ENCODE measurements at places on chromosomes 13 and 19.
A peak's percentile ranks its signal among the peaks of the same experiment; 100 is the strongest.

DNA sequence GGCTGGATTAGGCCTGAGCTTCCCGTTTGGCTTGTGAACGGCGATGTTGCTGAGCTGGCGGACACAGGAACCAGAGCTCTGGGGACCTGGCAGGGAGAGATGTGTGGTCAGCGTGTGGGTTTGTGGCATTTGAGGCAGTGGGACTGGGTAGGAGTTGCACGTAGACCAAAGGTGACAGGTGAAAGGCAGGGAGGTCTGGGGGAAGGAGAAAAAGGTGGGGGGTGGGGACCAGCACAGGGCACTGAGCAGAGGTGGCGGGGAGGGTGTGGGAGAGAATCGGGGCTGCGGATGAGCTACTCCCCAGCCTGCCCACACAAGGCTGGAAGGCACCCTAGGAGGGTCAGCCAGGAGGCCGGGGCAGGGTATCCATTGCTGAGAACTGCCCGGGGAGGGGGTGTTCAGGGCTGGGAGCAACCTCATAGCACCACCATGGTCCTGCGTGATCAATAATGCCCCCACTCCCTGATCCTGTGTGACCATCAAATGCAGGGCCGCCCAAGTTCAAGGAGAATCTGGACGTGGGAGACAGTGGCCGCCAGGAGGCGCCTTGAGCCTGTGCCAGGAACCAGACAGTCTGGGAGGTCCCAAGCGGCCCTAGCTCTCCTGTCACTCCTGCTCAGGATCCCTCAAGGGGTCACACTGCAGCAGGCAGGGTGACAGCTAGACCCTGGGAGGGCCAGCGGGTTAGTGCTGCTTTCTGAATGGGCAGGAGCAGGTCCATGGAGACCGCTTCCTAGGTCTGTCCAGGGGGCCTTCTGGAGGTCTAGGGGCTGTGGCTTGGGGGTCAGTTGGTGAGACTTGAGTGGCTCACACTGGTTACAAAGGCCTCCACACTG lies 12.8 kb upstream of the SELENOW start:
- DNase-seq: peak; percentile 43

- DNase-seq: no peak
Observed at GRCh38 chr19:43634506-43634871, 5.2 kb downstream of the CADM4 start.

DNA sequence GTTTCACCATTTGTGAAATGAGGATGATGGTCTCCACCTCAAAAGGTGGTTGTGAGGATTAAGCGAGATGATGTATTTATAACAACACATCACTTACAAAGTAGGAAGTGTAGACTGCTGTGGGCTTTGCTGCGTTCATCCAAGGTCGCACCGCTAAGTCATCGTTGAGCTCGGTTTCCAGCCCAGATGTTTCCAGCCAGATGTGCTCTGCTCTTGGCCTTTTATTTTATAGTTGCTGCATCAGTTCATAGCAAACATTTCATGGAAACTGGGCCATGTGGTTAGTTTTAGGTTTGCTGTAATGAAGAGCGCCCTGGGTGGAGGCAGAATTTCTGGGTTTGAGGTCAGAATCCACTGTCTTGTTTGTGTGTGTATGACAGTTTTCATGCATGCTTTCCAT lies 76.5 kb upstream of the RNF113B start:
- no peak for DNase-seq

DNA sequence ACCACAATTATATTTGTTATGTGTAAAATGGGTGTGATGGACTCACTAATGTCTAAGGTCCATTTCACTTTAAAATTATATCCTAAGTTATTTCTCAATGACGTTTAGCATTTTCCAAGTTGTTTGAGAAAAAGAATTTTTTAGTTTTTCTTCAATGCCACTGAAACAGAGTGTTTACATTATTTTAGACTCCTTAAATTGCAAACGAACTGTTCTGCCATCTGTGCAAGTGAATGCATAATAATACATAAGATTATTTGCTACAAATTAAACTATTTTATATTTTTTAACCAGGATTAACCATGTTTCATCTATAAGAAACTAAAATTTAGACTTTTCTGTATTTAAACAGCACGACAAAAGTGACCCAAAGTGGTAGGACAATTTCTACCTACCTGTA lies 425.4 kb downstream of the NDFIP2 start:
- no peak for DNase-seq

GRCh38 chr13:80337288-80338081 lies 3.4 kb downstream of the SPRY2 start:
- DNase-seq: no peak

GRCh38 chr13:67946131-67946530 lies 716.0 kb upstream of the PCDH9 start:
- no peak for DNase-seq

- no peak for DNase-seq
Observed at GRCh38 chr13:28494504-28494777, 487 bp downstream of the FLT1 start.

- no peak for DNase-seq
Observed at GRCh38 chr13:50798923-50799322, 44.6 kb downstream of the DLEU7 start.

GRCh38 chr19:1765904-1766799 lies 12.8 kb downstream of the ONECUT3 start:
- no peak for DNase-seq

GRCh38 chr13:98648686-98649085 lies 71.8 kb upstream of the STK24 start:
- DNase-seq: no peak

GRCh38 chr19:1134431-1134830 lies 30.6 kb downstream of the GPX4 start:
- no peak for DNase-seq

GRCh38 chr13:97539651-97540610 lies 106.0 kb downstream of the RAP2A start:
- DNase-seq: no peak

DNA sequence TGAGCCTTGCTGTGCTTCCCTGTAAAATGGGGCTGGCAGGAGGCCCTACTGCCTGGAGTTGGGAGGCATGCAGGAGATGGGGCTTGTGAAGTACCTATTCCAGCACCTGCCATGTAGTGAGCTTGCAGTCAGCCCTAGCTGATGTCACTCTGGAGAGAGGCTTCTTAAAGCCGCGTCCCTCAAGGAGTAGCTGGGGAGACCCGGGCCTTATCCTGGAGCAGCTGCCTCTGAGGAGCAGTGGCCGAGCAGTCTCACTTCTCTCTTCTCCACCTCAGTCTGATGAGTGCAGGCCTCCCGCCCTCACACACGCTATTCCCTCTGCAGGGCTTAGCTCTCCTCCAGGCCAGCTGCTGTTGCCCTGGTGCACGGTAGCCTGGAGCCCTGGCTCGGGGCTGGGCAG lies 18.0 kb downstream of the CLASRP start:
- DNase-seq: no peak

DNA sequence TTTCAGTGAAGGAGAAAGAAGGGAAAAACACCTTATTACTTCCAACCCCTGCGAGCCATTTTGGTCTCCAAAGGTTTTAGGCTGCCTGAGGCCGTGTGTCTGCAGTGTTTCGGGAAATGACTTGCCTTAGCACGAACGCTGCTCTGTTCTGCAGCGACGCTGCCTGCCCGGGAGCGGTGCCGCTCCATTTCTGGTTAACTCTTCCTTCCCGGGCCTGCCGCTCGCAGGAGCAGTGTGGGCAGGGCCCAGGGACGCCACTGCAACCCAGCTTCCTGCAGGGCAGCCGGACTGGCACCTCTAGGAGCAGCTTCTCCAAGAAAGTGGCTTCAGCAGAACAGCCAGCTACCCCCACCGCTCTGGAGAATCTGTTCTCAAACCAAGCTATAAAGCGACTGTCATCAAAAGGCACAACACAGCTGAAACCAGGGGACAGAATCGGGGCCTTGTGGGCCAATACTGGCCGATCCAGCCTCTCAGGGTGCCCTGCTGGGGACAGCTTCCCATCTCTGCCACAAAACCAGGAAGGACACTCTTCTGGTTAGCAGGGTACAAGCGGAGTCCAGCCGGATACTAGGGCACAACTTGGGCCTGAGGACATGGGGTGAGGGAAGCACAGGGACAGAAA lies 72.2 kb downstream of the KCTD15 start:
- no peak for DNase-seq

DNA sequence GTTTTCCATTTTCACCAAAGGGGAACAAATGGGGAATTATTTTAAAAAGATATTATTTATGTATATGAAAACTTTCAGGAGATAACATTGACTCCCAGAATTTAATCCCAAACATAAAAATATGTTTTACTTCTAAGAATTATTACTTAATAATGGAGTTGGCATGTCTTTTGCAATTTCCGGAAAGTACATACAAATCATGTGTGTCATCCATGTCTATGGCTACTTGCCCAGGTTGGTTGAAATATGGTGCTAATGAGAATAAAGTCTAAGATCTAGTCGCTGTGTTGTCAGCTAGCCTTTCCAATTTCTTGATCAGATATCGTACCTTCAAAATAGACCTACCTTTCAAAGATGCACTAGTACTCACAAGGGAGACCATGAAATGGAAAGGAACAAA lies 1003.2 kb upstream of the PCDH20 start:
- DNase-seq: no peak
